Activated T-helper 1 cell treated with Interleukin-2 at 50 U/mL for 16 hours (primary cell): ENCODE measurements at places on chromosomes 6 and 20.

DNA sequence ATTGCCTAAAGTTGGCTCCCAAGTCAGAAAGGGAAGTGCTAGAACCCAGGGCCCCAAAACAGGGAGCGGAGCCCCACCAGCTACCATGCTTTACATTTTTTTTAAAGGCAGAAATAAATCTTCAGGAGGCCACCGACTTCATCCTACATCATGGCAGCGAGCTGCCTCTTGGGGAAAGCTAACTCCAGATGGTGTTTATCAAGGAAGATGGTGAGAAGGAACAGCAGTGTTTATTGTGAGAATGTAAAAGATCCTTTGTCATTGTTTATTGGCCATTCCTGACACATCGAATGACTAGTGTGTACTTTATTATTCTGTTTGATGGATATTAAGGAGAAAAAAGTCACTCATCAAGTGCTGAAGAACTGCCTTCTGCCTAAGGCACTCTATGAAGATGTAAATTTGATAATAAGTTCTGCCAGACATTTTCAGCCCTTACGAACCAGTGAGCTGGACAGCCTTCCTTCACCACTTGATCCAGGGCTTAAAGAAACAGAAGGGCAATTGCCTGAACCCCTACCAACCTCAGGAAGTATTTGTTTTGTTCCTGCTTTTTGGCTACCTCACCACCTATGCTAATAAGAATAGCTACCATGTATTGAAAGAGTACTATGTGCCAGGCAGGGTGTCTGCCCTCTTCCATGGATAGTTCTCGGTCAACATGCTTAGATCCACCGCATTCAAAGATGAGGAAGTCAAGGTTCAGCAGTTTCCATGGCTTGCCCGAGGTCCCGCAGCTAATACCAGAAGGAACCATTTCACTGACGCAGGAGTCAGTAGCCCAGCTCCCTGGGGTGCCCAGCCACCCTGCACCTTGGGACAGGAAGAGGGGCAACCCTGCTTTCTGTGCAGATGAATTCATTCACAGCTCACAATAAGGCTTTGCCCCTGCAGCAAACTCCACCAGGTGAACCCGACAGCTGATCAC, 194.7 kb upstream of the RREB1 start:
- no peak for DNase-seq

DNA sequence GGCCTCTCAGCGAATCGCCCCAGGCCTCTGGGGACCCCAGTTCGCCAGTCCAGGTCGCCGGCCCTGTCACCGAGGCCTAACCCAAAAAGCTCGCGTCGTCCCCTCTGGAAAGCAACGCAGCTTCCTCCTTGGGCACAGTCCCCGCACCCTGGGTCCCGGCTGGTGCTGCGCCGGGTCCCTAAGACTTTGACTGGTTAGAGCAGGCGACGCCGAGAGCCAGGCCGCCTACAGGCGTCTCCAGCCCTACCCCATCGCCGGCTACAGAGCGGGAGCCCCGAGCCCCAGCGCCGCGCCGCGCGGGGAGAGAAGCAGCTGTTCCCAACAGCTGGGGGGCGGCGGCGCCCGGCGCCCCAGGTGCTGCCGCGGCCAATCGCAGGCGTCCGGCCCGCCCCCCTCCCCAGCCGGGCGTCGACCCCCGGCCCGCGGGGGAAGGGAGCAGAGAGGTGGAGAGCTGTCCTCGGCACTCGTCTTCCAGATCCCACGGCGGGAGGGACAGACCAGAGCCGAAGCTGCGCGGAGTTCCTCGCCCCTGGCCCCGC, 540 bp upstream of the RBM24 start:
- no peak for DNase-seq

- no peak for DNase-seq
These were observed 141.7 kb downstream of the TMEM242 start for GRCh38 chr6:157181649-157182048.

DNA sequence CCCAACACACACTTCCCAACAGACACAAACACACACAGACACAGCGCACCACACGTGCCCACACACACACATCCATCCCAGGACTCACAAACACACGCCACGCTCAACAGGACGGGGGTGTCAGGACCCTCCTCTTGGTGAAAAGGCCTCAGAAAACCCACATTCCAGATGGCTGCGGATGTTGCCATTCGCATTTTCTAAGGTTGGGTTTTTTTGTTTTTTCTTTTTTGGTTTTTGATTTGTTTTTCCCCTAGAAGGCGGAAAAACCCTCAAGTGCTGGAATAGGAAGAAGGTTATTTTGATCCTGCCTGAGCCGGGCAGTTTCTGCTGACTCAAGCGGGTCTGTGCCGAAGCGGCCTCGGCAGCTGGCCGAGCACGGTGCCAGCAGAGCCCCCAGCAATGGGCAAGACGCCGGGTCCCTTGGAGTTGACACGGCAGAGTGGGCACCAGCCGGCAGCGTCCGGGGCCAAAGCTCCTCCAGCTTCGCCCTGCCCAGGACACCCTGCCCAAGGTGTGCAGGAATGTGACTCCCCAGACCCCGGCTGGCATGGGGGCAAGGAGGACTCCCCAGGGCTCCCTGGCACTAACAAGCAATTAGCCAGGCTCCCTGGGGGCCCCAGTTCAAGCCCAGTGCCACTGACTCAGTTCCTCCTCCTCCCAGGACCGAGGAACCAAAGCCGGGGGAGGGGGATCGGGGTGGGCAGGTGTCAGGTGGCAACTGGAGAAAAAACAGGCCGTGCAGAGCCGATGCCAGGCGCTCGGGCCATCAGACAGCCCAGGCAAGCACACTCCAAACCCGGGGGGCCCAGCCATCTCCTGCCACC, 40.9 kb upstream of the ZBP1 start:
- no peak for DNase-seq

GRCh38 chr6:25150863-25151262, 128.3 kb upstream of the CARMIL1 start:
- DNase-seq: no peak

DNA sequence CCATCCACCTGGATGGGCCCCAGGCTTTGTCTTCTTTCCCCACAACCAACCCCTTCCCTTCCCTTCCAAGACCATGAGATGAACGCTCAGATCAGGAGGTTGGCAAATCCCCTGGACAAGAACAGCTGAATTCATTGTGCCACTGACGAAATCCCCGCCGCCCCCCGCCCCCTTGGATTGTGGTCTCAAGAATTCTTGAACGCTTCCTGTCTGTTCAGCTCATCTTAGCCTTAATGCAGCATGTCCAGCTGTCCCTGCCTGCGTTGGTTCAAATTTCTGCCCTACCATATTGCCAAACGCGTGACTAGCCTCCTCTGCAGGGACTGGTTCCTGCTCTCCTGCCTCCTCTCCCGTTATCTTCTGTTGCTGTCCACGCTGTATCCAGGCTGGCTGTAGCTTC, 133.2 kb downstream of the CDH4 start:
- no peak for DNase-seq

DNA sequence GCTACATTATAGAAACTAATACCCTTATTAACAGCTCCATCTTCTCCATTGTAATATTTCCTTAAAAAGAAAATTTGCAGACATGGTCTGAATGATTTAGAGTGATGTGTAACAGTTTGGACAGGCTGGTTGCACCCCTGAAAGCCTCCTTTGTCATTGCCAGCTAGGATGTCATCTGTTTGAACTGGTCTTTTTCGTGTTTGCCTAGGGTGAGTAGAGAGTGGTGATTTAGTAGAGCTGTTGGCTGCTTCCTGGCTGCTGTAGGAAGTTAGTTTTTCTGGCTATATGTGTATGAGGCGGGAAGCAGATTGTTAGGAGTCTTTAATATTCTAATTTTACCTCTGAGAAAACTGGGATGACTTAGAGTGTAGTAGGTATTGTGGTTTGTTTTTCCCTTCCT, 101.1 kb downstream of the ZFAND3 start:
- DNase-seq: no peak

DNA sequence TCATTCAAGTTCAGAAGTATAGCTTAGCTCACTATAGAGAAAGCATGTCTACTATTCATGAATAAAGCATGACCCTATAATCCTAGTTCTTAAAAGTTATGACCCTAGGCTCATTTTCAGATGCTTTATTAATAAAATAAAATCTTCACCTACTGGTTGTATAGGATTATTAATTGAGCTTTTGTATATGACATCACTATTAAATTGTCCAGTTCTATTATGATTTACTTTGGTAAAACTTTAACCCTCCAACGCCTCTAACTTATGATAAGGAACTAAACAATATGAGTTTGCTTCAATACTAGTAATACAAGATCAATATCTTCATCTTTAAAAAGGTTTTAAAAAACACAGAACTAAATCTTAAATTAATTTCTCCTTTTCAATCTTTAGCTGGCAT, 263.4 kb upstream of the THEMIS start:
- DNase-seq: no peak

GRCh38 chr6:117346142-117346930, 79.4 kb downstream of the ROS1 start:
- no peak for DNase-seq

GRCh38 chr6:83307849-83308248, 114.7 kb downstream of the RWDD2A start:
- no peak for DNase-seq

DNA sequence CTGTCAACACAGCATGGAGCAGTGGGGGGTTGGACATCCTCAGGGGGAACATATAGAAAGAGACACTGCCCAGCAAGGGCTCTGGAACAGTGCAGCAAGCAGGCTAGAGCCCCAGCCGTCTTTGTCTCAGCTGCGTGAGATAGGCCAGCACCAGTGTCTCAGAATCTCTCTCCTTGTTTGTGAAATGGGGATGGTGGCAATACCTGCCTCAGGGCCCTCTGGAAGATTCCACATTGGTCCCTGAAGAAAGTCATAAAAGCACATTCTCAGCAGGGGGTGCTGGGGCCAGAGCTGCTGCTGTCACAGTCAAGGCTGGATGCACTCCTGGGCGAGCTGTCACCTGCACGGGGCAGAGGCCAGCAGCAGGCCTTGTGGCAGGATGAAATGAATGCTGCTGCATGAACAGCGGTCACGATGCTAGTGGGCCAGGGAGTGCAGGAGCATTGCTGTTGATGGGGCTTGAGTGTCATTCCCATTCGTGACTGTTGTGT, 121.7 kb downstream of the SYCP2 start:
- no peak for DNase-seq

GRCh38 chr6:35774116-35774794, 2.1 kb upstream of the CLPSL2 start:
- no peak for DNase-seq

DNA sequence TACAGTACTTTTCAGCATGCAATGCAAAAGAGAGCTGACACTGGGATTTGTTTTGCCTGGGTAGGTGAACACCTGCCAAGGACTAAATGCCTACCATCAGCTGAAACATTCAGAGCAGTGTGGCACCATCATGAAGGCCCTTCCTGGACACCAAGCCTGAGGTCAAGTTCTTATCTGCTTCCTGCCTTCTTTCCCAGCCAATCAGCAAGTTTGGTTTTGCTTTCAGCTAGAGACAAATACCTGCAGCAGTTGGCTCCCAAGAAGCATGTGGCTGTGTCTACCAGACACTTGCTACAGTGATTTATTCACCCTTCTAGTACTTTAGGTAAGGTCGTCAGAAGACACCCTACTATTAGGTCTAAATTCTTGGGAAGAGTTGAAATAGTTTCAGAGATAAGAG, 112.8 kb downstream of the TBX18 start:
- DNase-seq: no peak

DNA sequence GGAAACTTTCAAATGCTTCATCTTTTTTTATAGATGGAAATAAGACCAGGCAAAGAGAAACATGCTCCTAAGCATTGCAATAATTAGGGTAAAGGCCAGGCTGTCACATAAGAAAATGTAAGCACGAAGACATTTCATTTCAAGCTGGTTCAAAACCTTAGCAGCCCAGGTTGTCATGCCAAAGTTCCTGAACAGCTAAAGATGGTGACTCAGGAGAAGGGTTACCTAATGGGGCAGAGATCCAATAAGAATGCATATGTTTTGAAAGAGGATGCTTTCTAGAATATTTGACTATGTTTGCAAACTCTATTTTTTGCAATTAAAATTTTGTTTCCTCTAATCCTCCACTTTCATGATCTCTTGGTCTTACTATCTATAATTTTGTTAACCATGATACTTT, 65.6 kb upstream of the PHACTR2 start:
- DNase-seq: no peak

- no peak for DNase-seq
These were observed 868 bp upstream of the SLC2A4RG start for GRCh38 chr20:63738687-63739129.

DNA sequence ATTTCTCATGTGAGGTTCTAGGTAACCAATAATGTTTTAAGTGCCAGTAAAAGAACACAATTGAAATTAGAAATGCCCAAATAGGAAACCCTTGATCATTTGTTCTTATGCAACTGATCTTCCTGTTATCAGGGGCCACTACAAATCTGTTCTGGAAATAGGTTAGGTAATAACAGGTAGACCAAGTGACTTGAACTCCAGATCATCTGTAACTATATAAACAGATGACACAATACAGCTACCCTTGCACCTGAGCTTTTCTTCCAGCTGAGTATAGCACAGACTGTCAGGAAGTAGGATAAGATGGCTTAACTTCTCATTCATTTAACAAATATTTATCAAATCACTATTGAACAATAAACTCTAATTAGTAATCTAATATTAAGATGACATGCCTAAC, 52.5 kb downstream of the MAN1A1 start:
- DNase-seq: no peak

- DNase-seq: no peak
These were observed 311.1 kb upstream of the JAG1 start for GRCh38 chr20:10984913-10985312.

GRCh38 chr20:57007171-57007540, 259.3 kb downstream of the BMP7 start:
- DNase-seq: no peak

- no peak for DNase-seq
These were observed 3.2 kb downstream of the RIMS4 start for GRCh38 chr20:44807051-44807683.

DNA sequence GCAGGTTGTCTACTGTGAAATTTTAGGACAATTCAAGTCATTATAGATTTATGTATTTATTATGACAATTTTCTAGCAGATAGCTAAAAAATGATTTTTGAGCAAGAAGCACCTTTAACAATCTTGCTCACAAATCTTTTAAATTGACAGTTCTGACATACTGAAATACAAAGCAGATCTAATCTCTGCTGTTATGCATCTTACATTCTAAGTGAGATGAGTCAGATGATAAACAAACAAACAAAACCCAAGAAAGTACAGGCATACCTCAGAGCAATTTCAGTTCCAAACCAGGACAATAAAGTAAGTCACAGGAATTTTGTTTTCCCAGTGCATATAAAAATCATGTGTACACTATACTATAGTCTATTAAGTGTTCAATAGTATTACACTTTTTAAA, 430.7 kb upstream of the PTCHD4 start:
- no peak for DNase-seq

- no peak for DNase-seq
These were observed 155.6 kb downstream of the CD83 start for GRCh38 chr6:14273191-14273590.

GRCh38 chr20:3551681-3552434, 81.0 kb downstream of the ATRN start:
- no peak for DNase-seq

GRCh38 chr20:58094160-58094559, 134.3 kb downstream of the ANKRD60 start:
- no peak for DNase-seq

GRCh38 chr6:84166395-84166794, 61.0 kb downstream of the CEP162 start:
- no peak for DNase-seq

- DNase-seq: no peak
These were observed 45.8 kb downstream of the GCLC start for GRCh38 chr6:53499094-53499493.
